ENCODE measurements at places on chromosomes 1 and 21.

DNA sequence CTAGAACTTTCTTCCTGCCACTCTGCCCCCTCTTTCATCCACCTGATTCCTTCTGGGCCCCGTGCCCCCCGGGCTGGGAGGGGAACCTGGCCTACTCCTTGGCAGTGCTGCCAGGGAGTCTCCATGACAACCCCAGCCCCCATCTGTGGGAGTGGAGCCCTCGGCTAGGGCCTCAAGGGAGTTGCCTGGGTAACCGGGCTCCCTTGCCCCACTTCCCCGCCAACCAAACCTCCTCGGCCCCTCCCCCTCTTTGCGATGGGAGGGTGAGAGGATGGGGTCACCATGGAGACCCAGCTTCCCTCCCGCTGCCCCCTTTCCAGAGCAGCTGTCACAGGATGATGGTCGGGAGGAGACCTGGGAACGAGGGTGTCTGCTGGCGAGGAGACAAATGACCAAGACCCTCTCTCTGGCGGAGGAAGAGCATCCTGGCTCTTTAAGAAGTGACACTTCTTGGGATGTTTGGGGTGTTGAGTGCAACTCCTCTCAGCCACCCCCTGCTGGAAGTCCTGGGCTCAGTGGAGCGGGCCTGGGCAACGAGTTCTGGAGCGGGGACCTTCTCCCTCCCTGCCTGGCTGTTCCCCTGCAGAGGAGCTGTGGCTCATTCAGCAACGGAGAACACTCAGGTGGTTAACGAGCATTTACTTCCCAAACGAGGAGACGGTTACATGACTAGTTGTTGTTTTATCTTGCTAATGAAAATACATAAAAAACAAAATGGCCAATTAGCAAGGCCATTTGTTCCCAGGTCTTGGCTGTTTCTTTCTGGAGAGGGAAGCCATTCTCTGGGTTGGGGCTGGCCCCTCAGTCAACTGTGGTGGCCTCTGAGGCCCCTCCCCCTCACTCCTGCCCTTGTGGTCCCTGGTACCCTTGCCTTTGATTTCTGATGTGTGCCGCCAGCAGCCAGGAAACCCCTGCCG is 82.8 kb downstream of the UBIAD1 start:
- DNase-seq, result no peak

DNA sequence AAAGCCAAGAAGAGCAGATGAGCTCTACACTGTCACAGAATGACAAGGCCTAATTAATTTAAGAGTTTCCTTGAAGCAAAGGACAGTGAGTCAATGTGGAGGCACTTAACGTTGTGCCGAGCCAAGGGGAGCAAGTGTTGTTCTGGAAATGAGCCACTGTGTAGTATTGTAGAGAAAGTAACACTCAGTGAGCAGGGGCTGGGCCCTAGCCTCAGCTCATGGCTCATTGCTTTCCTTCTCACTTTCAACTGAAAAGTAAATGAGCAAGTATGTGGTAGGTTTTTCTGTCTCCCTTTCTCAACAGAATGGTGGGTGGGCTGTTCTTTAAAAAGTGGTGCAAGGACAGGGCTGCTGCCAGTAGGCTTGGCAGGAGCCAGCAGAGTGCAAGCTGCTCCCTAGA is 11.8 kb upstream of the KIAA0040 start:
- DNase-seq, result no peak

DNA sequence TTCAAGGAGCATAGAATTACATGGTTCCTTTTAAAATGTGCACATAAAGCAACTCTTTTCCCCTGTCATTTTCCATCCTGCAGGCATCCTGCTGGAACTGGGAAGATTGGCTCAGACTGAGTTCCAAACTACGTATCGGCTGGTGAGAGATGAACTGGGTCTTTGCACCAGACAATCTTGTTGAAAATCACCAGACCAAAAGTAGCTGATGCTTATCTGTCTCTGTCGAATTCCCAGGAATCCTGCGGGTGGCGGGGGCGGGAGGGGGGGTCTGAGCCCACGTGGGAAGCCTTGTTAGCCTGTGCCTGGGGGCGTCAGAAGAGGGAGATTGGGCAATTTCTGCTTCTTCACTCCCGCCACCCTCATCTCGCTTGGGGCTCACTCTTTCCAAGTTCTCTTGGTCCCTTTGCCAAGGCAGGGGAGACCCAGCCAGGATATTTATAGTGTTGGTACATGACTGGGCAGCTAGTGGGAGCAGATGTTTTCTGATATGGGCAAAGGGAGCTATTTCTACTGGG is 90.1 kb upstream of the SLC25A33 start:
- DNase-seq, result no peak

DNA sequence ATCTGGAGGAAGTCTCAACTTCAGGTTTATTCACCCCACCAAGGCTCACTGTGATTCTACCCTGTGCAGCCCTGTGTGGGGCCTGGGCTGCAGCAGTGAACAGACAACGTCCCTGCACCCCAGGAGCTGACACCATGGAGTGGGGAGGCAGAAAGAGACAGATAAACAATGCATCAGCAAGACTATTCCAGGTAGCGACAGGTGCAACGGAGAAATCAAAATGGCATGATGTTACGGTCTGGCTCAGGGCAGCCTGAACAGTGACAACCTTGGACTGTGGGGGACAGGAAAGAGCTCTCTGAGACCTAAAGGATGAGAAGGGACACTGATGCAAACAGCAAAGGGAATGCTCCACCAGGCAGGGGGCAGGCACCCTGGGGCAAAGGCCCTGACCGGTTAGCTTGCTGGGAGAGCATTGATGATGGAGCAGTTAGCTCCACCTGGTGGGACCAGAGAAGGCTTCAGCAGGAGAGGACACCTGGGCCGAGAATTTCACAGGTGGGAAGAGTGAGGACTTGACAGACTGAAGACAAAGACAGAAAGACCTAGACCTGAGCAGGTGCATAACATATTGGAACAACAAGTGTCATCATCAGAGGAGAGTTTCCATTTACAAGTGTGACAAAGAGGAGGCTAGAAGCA is 589.9 kb downstream of the MATN1 start:
- DNase-seq, result no peak

DNA sequence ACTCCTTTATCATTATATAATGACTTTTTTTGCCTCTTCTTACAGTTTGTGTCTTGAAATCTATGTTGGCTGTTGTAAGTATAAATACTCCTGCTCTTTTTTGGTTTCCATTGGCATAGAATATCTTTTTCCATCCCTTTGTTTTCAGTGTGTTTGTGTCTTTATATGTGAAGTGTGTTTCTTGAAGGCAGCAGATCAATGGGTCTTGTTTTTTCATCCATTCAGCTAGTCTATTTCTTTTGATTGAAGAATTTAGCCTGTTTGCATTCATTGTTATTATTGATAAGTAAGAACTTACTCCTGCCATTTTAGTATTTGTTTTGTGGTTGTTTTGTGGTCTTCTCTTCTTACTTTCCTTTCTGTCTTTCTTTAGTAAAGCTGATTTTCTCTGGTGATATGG is 322.8 kb downstream of the PLA2G4A start:
- no peak for DNase-seq

DNA sequence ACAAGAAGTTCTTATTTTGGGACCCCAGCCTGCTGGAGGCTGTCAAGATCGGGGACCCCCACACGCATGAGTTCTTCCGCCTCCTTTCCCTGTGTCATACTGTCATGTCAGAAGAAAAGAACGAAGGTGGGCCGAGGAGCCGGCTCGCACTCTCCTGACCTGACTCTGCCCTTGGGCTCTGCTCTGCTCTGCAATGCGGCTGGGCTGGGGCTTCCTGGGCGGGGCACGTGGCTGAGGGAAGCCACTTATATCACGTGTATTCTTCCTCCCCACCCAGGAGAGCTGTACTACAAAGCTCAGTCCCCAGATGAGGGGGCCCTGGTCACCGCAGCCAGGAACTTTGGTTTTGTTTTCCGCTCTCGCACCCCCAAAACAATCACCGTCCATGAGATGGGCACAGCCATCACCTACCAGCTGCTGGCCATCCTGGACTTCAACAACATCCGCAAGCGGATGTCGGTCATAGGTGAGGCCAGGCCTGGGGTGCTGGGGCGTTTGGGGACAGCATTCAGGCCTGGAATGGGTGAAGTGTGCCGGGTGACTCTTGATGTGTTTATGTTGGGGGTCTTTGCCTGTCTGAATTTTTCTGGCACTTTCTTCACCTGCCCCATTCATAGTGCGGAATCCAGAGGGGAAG is 17.6 kb downstream of the ATP8B2 start:
- no peak for DNase-seq

DNA sequence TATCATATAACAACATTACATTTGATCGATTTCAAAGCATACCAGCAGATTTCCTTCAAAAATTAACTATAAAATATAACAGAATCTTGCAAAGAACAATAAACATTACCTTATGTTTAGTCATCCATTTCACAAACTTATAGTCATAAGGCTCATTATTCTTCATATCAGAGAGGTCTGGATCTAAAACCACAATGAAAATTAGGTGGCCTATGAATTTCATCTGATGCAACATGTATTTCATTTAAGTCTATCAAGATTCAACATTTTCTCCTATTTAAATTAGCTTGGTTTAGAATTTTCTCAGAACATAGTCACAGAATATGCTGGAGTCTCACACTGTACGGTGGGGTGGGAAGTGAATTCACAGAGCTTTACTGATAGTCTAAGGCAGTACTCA is 49.2 kb downstream of the KYAT3 start:
- no peak for DNase-seq

- no peak for DNase-seq
Measured at GRCh38 chr1:235401251-235401650, 34.0 kb downstream of the TBCE start.

- no peak for DNase-seq
Measured at GRCh38 chr1:33190701-33191100, 8.9 kb upstream of the TRIM62 start.

GRCh38 chr1:195516036-195516435 is 1092.2 kb downstream of the KCNT2 start:
- no peak for DNase-seq

GRCh38 chr21:34609933-34610549 is 4.9 kb downstream of the RCAN1 start:
- DNase-seq, result no peak

GRCh38 chr1:97013136-97013535 is 291.6 kb downstream of the PTBP2 start:
- no peak for DNase-seq

DNA sequence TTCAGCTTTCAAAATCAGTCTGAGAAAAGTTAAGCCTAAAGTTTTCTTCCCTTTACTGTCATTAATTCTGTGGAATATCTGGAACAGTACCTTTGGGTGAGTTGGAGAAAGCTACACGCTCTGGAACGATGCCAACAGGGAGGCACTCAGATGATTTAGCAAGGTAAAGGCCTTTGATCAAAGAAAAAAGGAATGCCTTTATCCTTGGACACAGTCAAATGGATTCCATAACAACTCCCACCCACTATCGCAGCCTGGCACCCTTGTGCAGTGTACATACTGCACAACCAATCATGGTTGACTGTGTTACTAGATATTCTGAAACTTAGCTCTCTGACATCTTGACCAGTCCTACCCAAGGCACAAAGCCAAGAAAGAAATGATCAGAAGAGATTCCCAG is 218.7 kb downstream of the PATJ start:
- DNase-seq, result no peak

- DNase-seq, result no peak
Measured at GRCh38 chr1:167669209-167670124, 39.4 kb downstream of the RCSD1 start.

DNA sequence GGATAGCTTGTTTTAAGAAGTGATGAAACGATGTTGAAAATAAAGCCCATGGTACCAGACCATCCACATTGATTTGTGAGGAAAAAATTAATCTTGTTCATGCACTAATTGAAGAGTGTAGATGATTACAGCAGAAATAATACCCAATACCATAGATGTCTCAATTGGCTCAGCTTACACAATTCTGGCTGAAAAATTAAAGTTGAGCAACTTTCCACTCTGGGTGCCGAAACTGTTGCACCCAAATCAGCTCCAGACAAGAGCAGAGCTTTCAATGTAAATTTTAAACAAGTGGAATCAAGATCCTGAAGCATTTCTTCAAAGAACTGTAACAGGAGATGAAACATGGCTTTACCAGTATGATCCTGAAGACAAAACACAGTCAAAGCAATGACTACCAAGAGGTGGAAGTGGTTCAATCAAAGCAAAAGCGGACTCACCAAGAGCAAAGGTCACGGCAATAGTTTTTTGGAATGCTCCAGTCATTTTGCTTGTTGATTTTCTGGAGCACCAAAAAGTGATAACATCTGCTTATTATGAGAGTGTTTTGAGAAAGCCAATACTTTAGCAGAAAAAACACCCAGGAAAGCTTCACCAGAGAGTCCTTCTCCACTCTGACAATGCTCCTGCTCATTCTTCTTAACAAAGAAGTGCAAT is 16.1 kb upstream of the KCNA3 start:
- DNase-seq, result no peak

Data from non-pigmented ciliary epithelial cell (primary cell).